ENCODE measurements at places on chromosomes 12 and 14.
A peak's percentile ranks its signal among the peaks of the same experiment; 100 is the strongest.

- DNase-seq = peak; percentile 61
These were observed 6.5 kb downstream of the NFE2 start for GRCh38 chr12:54294152-54294952.

DNA sequence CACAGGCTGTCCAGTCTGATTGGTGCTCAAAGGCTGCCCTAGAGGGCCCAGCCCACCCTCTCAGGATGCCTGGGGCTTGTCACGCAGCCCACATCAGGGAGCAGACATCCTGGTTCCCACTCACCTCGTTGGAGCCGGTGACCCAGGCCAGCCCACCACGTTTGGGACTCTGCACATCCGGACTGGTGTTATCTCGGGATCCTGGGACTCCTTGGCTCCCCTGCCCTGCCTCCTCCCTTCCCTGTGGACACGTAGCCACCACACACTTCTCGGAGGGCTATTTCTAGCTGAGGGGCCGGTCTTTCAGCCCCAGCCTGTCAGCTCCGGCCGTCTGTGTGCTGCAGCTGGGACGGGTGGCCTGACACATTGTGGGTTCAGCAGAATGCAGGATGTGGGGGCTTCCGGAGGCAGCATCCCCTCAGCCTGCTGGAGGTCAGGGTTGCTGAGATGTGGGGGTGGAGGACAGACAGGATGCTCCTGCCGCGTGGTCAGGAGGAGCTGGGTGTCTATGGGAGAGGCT lies 12.8 kb upstream of the FGF23 start:
- no peak for DNase-seq

GRCh38 chr12:19896041-19896440 lies 456.7 kb downstream of the AEBP2 start:
- no peak for DNase-seq

GRCh38 chr12:32399370-32400113 lies at the start of gene FGD4:
Gene FGD4 (plus strand): TSS chr12:32399558.
- DNase-seq = peak; percentile 46

GRCh38 chr14:76576047-76576741 lies 185.1 kb upstream of the VASH1 start:
- no peak for DNase-seq

DNA sequence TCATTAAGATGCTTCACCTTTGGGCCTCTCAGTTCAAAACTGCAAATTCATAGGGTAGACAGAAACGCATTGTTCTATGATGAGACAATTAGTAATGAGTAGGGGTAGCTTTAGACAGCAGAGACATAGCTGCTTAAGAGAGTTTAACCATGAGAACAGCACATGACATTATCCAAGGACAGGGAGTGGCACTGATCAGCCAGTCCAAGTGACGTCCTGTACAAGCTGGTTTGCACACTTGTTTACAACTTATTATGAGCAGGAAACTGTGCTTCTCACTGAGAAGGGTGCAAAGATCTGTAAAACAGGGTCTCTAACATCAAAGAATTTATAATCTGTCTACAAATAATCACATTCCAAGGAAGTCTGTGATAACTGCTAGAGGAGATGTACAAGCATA lies 11.2 kb upstream of the SRSF5 start:
- DNase-seq = no peak

DNA sequence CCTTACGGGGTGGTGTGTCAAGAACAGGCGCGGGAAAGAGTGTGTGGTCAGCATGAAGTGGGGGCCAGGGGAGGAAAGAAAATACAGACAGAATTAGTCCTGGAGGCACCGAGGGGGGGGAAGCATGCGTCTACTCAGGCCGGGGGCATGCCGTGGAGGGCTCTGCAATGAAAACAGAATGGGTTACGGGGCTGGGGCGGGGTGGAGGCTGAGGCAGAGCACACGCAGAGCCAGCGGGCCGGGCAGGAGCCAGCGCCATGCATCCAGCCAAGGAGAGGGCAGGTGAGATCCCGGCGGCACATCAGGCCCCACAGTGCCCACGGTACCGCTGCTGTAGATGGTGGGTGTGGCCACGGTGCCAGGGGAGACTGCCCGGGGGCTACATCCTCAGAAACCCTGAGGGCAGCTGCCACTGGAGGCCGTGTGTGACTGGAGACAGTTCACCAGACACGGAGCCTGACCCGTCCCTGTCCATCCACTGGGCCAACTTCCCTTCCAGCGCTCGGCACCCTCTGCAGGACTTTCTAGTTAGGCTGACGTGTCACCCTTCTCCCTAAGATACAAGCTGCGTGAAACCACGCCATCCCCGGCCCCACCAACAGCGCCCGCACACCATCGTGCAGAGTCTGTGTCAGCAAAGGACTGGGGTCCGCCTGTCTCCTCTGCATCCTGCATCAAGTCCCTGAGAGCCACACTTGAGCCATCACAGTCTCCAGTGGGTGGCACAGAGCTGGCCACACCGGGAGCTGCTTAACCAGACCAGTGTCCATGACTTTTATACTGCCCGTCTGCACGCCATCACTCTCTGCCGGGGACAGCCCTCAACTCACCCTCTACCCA lies 87.4 kb downstream of the PIWIL1 start:
- no peak for DNase-seq

DNA sequence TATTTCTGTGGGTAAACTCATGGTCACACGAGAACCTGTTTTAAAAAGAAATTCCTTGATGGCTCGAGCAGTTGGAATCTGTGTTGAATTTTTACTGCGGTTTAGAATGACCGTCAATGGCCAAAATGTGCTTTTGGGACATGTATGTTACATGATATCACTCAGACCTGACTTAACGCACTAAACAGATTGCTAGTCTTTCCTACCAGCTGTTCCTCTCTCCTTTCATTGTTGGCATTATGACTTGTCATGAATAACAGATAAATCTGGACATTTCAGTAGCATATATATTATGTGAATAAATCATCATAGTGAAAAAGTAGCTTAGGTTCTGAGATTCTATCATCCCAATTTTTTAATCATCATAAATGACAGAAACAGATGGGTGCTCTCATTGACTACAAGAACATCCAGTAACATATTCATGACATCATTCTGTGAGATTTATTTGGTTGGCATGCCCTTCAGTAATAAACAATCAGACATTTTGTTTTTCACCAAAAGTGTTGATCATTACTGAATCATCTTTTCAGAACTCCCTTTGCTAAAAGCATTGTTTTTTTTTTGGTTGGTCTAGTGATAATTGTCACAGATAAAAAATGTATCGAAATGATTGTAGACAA lies 57.9 kb upstream of the NAV3 start:
- no peak for DNase-seq

GRCh38 chr14:76793956-76794355 lies 18.7 kb downstream of the ANGEL1 start:
- no peak for DNase-seq

DNA sequence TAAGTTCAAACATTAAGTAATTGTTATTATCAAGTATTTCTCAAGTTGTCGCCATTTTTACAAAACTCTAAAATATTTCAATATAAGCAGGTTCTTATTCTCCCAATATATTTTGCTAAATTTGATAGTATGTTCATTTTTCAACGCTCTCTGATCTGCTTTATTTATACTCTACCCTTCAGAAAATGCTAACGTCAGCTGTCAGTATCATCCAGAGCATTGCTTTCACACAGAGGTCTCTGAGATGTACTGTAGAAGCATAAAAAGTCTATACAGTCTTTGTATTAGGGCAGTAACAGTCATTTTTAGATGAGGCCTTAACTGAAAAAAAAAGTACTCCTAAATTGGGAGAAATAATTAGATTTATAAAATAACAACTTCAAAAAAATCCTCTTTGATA lies 533.1 kb upstream of the LRFN5 start:
- no peak for DNase-seq

- DNase-seq = no peak
These were observed 23.1 kb downstream of the IQSEC3 start for GRCh38 chr12:89653-90052.

DNA sequence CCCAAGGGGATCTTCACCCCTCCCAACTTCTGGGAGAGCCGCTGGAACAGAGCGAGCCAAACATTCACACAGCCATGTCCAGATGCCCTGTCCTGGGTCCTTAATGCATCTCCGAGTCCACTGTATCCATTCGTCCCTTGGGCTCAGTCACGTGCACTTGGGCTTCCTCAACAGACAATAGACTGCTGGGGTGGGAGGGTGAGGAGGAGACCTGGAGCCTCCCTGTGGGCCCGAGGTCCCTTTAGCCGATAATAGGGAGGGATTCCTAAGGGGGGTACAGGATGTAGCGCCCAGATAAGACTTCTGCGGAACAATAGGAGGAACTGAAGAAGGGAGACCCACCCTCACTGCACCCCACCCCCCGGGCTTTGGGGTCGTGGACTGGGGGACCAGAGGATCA lies 6.7 kb downstream of the ARHGEF25 start:
- no peak for DNase-seq

GRCh38 chr12:22467190-22467589 lies 77.2 kb downstream of the C2CD5 start:
- DNase-seq = no peak

DNA sequence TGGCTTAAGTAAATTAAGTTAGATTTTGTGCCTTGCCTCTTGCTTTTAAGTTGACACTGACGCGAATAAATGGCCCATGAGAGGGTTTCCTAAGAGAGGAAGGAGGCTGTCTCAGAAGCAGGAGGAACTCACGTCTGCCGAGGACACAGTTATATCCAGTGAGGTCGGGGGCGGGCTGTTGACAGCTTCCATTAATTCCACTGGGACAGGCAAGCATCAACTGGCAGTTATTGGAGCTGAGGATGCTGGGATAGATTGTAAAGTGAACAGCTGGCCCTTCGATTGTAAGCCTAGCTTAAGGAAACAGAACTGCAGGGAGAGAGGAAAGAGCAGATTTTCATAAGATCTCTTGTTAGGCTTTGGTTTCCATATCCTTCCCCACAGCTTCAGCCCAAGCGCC lies 399.2 kb downstream of the IPO8 start:
- DNase-seq = no peak

GRCh38 chr12:26874501-26875296 lies 41.7 kb upstream of the ITPR2 start:
- no peak for DNase-seq

DNA sequence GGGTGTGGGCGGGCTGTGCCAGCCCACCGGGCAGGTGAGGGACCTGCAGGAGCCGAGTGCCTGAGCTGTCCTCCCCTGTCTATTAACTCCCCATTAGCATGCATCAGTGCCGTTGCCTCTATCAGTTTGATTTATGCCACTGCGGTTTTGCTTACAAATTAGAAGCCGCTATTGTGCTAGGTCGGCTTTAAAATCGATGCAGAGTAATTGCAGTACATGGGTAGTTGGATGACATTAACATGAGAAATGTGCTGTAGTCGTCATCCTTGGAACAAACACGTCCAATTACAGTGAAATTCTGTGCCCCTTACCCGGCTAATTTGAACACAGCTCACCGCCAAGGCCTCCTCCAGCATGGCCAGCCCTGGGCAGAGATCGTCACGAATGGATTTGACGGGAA lies 145.8 kb downstream of the TSPAN9 start:
- DNase-seq = no peak

GRCh38 chr12:110365489-110366320 lies 37.8 kb downstream of the ANAPC7 start:
- no peak for DNase-seq

DNA sequence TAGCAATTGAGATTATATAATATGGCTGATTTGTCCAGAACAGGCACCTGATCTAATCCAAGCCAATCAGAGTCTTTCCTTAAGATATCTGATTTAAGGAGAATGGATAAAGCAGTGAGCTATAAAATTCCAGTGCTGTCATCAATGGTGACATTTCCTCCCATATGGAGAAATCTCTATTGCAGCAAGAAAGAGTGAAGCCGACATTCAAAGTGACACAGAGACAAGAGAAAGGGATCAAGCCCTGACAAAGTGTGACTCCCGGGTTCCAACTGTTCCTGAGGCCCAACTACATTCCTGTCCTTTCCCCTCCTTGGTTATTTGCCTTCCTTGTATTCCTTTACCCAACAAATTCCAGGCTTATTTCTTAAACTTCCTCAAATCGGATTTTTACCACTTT lies 430.0 kb upstream of the SOX5 start:
- no peak for DNase-seq

- no peak for DNase-seq
These were observed at the start of gene IGF1 for GRCh38 chr12:102480406-102480805. Gene IGF1 (minus strand): TSS chr12:102480563. CDS start chr12:102480381, 182 bp downstream.

GRCh38 chr14:99755068-99755405 lies 38.2 kb upstream of the EML1 start:
- DNase-seq = no peak

- no peak for DNase-seq
These were observed 32.9 kb downstream of the MVK start for GRCh38 chr12:109606320-109607028.

GRCh38 chr12:1474574-1475153 lies 119.7 kb downstream of the FBXL14 start:
- DNase-seq = no peak

DNA sequence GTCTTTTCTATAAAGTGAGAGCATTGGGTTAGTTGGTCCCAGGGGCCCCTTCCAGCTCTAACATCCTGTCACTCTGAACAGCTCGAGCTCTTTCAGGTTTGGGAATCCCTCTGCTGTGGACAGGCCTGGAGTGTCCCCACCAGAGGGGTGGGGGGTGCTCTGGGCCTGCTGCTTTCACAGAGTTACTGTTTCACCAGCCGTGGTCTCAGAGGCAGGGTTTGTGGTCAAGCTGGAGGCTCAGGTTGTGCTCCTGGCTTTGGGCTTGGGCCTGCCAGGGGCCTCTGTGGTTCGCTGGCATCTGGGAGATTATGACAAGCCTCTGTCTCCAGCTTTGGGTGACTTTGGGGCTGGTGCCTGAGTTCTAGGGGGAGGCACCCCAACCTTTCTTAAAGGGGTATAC lies 59.6 kb downstream of the FBXL14 start:
- no peak for DNase-seq

GRCh38 chr12:130576371-130576816 lies 139.7 kb downstream of the RIMBP2 start:
- no peak for DNase-seq

DNA sequence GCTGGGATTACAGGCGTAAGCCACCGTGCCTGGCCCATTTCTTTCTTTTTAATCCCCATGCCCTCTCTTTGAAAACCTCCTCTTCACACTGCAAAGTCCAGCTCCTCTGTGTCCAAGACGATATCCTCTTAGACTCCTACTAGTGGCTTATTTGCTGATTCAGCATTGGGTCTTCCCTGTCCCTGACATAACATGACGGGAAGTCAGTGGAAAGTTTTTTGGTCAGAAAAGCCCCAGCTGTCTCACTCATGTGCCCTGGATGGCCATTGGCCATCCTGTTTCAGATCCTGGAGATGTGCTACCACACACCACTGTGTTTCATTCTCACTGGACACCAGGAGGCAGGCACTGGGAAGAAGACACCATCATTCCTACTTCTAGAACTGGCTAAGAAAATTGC lies 102.6 kb upstream of the MED13L start:
- no peak for DNase-seq

DNA sequence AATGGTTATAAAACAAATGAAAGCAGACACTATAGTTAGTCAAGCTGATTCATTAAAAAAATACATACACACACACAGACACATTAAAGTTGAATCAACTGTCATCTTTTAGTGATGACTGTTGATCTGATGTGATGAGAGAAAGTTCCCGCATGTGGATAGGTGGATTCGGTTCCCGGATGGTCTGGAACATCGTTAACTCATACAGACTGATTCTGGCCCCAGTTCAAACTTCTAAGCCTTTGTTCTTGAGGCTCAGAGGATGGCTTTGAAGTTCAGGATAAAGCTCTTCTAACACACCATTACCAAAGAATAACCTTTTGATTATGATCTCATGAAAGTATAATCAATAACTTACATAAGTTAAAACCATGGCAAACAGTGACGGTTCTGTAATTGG lies 27.5 kb downstream of the WIF1 start:
- no peak for DNase-seq

- DNase-seq = peak; percentile 41
These were observed 27.4 kb upstream of the SMUG1 start for GRCh38 chr12:54215989-54216796.
